ENCODE measurements at places on chromosomes 13 and 19.

GRCh38 chr13:74070513-74070912 lies 63.7 kb downstream of the KLF12 start:
- no peak for DNase-seq

DNA sequence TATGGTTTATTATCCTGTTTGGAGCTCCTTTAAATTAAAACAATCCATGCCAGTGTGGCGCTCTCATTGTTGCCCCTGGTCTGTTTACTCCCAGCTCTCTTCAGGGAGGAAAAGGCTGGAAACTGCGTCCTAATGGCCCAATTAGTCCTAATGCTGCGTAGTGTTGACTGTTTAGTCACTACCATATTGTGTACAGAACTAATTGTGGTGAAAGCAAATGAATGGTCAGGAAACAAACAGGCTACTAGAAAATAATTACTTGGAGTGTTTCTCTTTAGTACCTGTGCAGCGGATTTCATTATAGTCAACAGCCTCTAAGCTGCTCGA lies 54.5 kb upstream of the MTIF3 start:
- DNase-seq: no peak

GRCh38 chr19:2477732-2478191 lies 1.8 kb downstream of the GADD45B start:
- DNase-seq: no peak

GRCh38 chr13:21913010-21913409 lies 242.1 kb downstream of the FGF9 start:
- no peak for DNase-seq

DNA sequence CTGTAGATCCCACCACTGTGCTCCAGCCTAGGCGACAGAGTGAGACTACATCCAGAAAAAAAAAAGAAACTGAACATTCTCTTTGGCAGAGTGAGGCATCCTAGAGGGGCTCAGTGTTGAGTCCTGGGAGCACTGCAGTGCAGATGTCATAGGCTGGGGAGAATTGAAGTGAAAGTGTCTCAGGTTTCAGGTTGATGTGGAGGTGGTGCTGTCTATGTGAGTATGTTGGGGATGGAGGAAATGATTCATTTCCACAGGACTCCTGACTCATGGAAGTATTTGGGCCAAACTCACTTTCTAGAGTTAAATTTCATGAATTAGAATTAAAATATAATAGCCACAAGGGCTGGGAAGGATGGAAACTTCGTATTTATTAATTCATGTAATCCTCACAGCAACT lies 134.4 kb upstream of the TSC22D1 start:
- peak; percentile 40 for DNase-seq

- no peak for DNase-seq
Measured at GRCh38 chr19:2266183-2266993, 10.2 kb upstream of the JSRP1 start.

DNA sequence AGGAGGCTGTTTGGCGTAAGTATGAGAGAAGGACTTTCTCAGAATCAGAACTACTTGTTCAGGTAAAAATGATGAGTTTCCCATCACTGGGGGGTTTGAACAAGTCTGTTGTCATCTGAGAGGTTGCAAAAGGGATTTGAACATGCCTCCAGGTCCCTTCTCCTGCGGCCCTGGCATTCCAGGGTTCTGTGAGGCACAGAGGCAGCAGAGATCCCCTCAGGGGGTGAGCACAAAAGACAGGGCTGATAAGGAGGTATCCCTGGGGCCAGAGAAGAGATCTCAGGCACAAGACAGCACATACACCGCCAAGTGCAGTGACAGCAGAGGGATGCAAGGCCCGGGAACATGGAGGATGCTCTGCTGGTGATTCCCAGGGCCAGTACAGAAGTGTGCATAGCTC lies 275.8 kb upstream of the TSHZ3 start:
- no peak for DNase-seq

DNA sequence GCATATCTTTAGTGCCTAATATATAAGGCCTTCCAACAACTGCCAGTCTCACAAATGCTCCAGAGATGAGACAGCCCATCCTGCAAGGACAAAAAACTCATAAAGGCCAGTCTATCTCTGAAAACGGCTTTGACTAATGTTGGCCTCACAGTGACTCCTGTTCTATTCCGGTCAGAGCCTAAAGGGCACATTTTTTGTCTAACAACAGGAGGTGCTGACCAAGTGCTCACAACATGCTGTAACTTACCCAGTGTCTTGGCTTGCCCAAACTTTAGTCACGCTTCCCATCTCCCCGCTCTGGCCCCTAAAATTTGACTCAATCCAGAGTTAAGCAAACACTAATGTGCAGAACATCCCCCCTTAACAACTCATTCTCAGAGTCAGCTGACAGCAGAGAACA lies 1411.2 kb upstream of the MIR17HG start:
- no peak for DNase-seq

GRCh38 chr13:59801107-59801880 lies 362.4 kb downstream of the DIAPH3 start:
- no peak for DNase-seq

Measured in left renal pelvis (tissue), 4 donors.